Amygdala (tissue), 56 donors: ENCODE measurements at places on chromosomes 3 and 15.

- DNase-seq = no peak
These were observed 35.8 kb upstream of the SLCO2A1 start for GRCh38 chr3:134065252-134066157.

DNA sequence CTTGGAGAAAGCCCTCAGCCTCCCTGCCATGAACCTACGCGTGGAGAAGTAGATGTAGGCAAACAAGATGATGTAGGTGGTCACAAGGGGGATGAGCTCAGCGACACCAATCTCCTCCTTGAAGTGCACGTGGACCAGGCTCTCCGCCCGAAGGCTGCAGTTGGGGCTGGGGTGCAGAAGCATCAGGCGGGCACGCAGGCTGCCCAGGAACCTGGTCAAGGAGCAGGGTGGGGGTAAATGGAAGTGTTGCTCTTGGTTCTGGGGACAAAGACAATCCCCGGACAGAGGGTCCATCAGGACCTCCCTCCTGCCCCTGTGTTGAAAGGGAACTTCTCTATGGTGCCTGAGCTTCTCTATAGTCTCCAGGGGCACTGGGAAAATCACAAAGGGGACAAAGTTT lies 45.1 kb downstream of the PTPN23 start:
- no peak for DNase-seq

- no peak for DNase-seq
These were observed 148.3 kb downstream of the FOXB1 start for GRCh38 chr15:60152386-60152785.

DNA sequence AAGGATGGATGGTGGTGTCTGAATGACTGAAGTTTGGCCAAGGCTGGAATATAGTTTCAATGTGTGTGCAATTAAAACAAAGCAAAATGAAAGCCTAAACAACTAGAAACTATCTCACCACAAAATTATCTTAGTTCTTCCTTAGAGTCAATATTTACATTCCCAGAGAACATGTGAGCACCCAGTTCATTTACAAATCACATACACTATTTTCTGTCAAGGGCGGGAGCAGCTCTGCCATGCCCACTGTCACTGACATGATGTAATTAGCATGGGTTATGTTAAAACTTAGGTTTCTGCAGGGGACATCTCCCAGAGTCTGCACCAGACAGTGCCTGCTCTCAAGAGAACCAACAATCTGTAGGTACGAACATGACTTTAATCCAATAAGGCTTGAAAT lies 65.0 kb downstream of the PDZRN3 start:
- DNase-seq = no peak

DNA sequence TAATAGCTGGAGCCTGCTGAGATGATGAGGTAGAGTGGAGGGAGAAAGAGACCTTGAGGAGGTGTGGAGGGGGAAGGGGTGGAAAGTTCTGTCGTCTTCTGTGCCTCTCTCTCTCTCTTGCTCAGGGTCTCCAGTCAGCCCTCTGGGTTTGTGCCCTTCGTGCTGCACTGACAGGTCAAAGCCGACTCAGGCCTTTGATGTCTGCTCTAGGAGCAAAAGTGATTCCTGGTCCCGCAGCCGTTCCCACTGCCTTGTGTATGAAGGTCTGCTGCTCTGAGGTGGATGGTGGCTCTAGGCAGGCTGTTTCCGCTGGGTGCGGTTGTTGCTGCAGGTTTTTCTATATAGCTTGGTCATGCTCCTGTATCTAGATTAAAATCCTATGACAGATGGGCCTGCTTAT lies 89.4 kb downstream of the IGF1R start:
- DNase-seq = no peak

GRCh38 chr15:39595338-39596221 lies 14.7 kb downstream of the THBS1 start:
- DNase-seq = no peak
